CD4-positive, alpha-beta T cell treated with Interleukin-17A for 1 hour (primary cell): ENCODE measurements at places on chromosomes 12 and 14.

- no peak for DNase-seq
Measured at GRCh38 chr12:2290091-2290490, 237.3 kb downstream of the CACNA1C start.

DNA sequence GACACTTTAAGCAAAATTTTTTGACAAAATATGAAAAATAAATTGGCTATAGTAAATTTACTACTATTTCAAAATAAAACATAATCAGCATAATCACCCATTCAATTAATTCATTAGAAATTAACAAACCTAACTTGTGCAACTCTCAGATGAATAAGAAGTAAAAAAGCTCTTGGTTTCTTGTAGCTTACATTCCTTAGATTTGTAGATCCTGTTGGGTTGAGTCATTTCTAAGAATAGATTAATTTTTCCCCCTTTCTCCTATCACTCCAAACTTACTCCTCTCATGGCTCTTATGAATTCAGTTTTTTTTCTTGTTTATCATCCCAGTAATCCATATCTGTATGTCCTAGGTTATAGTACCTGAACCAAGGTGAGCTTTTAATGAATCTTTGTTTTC, 230.9 kb upstream of the LRIG3 start:
- no peak for DNase-seq

GRCh38 chr12:110117956-110118685, 6.0 kb upstream of the IFT81 start:
- DNase-seq = no peak

- no peak for DNase-seq
Measured at GRCh38 chr14:73877790-73878189, 8.9 kb upstream of the ZNF410 start.

- peak; percentile 23 for DNase-seq
Measured at GRCh38 chr12:123532019-123532418, 1.5 kb downstream of the RILPL1 start.

- no peak for DNase-seq
Measured at GRCh38 chr14:31075144-31075543, 49.0 kb upstream of the STRN3 start.

DNA sequence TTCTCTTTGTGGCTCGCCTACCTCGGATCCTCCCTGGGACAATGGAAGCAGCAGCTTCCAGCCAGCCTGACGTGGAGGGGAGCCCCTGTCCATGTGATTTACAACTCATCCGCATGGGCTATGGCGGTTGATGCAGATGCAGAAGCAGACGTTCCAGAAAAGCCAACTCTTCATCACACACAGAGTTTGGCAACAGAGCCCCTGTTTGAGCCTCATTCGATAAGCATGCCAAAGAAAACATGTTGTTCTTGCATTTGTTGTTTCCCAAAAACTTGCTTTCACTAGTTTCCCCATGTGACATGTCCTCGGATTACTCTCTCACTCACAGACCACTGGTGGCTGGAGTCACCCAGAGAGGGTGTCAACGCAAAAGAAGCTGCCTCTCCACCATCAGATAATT, 16.4 kb upstream of the TC2N start:
- DNase-seq = no peak
